ENCODE measurements at places on chromosomes 7 and 10.
A peak's percentile ranks its signal among the peaks of the same experiment; 100 is the strongest.

- DNase-seq, result no peak
These were observed 1.5 kb downstream of the CALHM1 start for GRCh38 chr10:103457176-103457712.

DNA sequence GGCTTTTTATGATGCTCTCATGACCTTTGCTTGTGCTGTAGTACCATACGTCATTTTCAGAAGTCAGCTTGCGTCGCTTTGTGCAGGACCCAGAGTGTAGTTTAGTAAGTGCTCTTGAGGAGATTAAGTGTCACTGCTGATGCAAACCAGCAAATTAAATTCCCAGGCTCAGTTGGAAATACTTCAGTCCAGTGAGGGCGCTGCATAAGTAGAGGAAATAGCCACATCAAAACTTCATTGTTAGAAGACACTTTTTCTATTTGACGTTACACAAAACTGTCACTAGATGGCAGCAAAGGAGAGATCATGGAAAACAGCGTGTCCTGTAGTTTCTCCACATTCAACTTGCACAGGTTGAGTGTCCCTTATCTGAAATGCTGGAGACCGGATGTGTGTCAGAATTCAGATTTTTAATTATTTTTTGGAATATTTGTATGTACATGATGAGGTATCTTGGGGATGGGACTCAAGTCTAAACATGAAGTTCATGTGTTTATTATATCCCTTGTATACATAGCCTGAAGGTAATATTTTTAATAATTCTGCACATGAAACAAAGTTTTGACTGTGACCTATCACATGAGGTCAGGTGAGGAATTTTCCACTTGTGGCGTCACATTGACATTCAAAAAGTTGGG, 7.9 kb downstream of the ZNF22 start:
- DNase-seq, result peak; percentile 64

DNA sequence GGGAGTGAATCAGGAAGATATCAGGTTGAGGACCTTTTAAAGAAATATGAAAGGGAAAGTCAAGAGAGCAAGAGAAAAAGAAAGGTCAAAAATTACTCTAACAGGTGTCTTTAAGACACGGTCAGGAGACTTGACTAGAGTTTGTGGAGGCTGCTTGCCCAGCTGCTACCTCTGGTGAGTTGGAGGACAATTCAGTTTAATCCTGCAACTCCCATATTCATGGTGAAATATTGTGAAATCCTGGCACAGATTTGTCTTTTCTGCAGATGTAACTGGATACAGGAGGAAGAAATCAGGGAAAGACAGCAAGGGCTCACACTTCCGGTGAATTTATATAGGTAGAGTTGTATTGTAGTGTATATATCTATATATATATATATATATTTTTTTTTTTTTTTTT, 93.5 kb downstream of the AKAP9 start:
- no peak for DNase-seq

- no peak for DNase-seq
These were observed 108.4 kb downstream of the C10orf90 start for GRCh38 chr10:126561921-126562680.

DNA sequence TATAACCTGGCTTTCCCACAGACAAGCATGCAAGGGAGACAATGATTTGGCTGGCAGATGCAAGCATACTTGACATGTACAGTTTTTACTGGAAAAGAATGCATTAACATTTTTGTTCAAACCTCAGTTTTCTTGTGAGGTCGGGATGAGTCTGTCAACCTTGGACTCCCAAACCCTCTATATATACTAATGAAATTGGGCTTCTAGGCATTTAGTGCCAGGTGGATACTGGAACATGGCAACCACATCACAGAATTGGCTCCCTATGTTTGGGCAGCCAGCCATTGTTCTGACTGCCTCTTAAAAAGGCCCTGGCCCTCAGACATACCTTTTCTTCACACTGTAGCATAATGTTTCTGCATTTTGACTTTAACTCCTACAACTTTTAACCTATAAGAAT, 39.1 kb downstream of the CDK6 start:
- no peak for DNase-seq

DNA sequence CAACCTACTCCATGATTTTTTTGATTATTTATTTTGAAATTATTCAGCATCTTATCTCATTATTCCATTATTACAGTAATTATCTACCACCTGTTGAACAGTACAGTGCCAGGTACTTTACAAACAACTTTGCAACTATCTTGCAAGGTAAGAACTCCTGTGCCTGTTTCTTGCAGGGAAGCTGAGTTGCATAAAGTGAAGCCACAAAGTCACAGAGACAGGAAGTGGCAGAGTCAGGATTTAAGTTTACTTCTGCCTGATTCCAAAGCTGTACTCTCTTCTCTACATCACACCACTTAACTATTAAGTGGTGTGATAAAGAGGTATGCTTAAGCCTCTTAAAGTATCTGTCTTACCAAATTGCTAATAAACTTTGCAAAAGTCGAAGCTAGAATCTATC, 80.1 kb downstream of the LRRTM3 start:
- DNase-seq, result no peak

GRCh38 chr7:5773661-5774086, 7.8 kb downstream of the RNF216 start:
- DNase-seq, result peak; percentile 59

- DNase-seq, result no peak
These were observed 135.1 kb upstream of the GHITM start for GRCh38 chr10:84004221-84004620.

- no peak for DNase-seq
These were observed 6.8 kb upstream of the MSRB2 start for GRCh38 chr10:23088609-23089008.

DNA sequence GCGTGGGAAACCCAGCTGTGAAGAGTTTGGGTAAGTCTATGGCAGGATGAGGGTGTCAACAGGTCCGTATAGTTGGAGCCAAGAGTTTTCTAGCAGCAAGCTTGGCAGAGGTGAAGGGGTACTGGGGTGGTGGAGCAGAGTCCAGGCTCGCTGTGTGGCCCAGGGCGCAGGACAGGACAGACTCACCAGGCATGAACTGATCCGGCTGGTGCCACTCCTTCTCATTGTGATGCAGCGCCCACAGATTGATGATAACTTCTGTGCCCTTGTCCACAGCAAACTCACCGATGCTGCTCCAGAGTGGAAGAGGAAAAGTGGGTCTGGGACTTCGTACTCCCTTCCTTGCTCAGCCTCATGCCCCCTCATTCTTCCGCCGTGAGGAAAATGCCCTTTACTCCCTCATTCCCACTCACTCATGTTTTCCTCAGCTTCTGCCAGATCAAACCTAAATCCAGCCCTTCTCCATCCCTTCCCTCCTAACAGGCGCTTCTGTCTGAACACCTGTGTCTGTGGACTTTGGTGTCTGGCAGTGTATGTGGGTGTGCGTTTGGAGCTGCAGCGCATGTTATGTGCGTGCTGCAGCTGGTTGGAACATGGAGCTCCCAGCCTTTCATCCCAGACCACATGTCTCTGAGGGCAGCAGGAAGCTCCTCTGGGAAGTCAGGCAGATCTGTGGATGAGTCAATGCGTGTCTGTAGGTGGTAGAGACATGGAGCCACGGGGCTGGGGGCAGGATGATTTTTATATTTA, 5.7 kb downstream of the CYP17A1 start:
- DNase-seq, result no peak

DNA sequence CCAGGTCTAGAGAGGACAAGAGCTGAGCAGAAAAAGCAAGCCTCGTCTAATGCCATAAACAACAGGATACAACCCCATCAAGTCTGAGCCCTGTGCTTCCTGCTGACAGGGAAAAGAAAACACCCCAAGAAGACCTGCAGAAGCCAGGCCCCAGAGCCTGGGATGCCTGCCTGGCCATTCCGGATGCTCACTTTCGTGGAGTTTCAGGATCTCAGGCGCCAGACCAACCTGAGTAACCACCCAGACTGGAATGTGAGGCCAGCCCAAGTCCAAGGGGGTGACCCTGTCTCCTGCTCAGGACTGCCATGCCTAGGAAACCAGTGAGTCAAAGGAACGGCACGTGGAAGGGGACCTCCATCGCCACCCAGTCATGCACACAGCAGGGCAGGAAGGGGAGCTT, 74.3 kb downstream of the PLXNA4 start:
- no peak for DNase-seq

GRCh38 chr10:17286562-17287550, 58.8 kb downstream of the VIM start:
- no peak for DNase-seq

DNA sequence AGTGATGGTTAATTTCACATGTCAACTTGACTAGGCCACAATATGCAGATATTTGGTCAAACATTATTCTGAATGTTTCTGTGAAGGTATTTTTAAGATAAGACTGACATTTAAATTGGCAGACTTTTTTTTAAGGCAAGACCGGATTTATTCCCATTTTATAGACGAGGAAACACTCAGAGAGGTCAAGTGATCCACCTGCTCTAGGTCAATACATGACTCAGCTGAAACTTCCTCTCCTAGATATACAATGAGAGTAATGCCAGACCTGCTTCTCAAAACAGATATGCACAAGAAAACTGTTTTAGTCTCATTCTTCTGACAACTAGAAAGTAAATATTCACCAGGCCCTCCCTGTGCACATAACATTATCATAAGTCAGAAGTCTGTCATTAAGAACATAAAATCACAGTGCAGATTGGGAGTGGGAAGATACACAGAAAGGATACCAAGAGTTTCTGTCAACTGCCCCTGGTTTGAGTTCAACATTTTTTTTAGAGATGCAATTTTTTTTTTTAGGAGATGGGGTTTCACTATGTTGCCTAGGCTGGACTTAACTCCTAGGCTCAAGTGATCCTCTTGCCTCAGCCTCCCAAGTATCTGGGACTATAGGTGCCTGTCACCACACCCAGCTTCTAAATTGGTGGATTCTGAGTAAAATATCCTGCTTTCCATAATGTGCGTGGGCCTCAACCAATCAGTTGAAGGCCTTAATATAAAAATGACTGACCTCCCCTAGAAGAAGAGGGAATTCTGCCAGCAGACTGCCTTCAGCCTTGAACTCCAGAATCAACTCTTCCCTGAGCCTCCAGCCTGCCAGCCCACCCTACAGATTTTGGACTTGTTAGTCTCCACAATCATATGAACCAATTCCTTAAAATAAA, 121.4 kb downstream of the ZFAND4 start:
- DNase-seq, result no peak

DNA sequence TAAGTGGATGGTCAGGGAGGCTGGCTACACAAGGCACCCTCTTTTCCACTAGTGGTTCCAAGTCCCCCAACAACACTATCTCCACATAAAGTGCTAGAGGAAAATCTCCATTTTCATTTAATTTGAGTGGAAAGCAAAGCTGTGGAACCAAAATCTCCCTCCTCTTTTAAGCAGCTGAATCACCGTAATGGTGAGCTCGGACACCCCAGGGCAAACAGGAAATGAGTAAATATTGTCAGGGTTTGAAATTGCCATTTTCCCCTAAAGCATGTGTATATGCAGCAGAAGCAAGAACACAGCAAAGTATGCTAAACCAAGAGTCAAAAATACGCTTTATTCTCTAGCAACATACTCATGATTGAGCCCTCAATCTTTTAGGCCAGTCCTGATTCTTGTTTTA, 143.7 kb downstream of the GPAM start:
- no peak for DNase-seq

DNA sequence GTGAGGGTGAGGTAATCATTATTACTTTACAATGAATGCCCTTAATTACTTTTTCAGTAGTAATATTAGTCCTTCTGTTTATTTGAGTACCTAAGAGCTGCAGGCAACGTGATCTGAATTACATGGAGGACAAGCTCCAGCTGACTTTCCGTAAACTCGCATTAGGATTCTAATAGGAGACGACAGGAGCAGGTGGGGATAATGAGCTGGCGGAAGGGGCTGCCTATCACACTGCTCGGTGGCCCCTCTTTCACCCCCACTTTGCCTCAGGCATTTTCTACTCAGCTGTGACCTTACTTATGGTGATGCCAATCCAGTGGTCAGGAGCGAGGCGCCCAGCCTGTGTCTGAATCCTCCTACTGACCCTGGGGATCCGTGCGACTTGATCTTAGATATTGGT, at the start of gene C7orf33:
TSS of gene C7orf33 (plus strand) at position 296 of the 400 bp plus-strand sequence. CDS start 160 bp downstream, outside the sequence.
- DNase-seq, result no peak

- DNase-seq, result no peak
These were observed 4.6 kb downstream of the LFNG start for GRCh38 chr7:2523941-2524807.

DNA sequence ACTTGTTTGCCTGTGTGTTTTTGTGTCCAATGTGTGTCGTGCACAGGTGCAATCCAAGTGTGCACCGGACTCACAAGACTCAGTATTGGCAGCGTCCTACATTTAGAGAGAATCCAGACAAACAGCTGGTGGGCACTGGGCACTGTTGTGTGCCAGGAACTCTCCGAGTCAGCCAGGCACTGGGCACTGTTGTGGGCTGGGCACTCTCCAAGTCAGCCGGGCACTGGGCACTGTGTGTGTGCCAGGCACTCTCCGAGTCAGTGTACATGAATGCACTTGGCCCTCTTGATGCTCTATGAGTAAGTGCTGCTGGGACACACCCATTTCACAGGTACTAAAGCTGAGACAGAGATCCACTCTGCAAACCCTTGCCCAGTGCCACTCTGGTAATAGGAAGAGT, 303.5 kb downstream of the PTPRN2 start:
- DNase-seq, result no peak

GRCh38 chr10:50334273-50334672, 83.0 kb upstream of the ASAH2 start:
- DNase-seq, result no peak

GRCh38 chr7:14381306-14381705, 391.8 kb upstream of the ETV1 start:
- DNase-seq, result no peak

DNA sequence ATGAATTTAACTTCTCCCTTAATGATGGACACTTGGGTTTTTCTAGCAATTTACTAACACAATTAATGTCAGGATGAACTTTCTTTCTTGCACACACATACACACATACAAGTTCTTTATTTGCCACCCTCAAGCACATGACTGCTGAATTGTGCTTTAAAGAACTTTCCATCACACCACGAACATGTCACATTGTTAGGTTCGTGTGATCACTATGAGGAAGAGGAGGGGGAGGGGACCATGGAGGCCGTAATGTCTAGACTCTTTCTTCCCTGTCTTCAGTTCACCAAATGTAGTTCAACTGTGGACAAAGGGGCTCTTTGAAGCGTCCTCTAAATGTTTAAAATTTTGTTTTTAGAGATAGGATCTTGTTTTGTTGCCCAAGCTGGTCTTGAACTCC, 31.0 kb downstream of the NUP42 start:
- DNase-seq, result no peak

GRCh38 chr10:91453535-91453934, 43.4 kb downstream of the HECTD2 start:
- DNase-seq, result no peak

GRCh38 chr10:121532292-121532864, 65.9 kb downstream of the FGFR2 start:
- DNase-seq, result no peak

- no peak for DNase-seq
These were observed 40.6 kb downstream of the AKR1B15 start for GRCh38 chr7:134589491-134589941.

- no peak for DNase-seq
These were observed 13.8 kb downstream of the RET start for GRCh38 chr10:43090664-43091063.

All from activated CD4-positive, alpha-beta T cell treated with anti-CD3 and anti-CD28 coated beads, Interleukin-2, amount 50 U/mL, for 16 hours (primary cell).